ENCODE measurements at places on chromosomes 1 and 21.

- no peak for DNase-seq
These were observed 58.1 kb downstream of the PTPN14 start for GRCh38 chr1:214493126-214493796.

- no peak for DNase-seq
These were observed 1.2 kb upstream of the DHCR24 start for GRCh38 chr1:54888080-54888733.

GRCh38 chr1:203276916-203277545 is 28.3 kb upstream of the BTG2 start:
- DNase-seq: no peak

GRCh38 chr21:33078907-33079582 is 9.1 kb downstream of the OLIG1 start:
- no peak for DNase-seq

- DNase-seq: no peak
These were observed 4.7 kb downstream of the FOXO6 start for GRCh38 chr1:41365772-41366454.

DNA sequence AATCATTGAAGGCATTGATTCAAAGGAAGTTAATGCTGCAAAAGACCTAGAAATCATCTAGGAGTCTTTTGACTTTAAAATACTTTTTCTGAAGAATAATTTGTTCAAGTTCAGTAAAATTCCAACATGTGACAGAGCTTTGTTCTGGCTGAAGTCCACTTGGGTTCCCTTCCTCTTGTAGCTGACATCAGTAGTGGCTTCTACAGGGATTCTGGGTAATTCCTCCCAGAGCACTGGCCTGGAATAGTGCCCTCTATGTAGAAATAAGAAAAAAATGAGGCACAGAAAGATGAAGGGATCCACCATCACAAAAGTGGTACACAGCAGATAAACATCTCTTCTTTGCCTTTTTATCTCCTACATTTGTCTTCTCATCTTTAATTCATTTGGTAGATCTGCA is 548.1 kb downstream of the LTN1 start:
- no peak for DNase-seq

- no peak for DNase-seq
These were observed 39.6 kb upstream of the LBR start for GRCh38 chr1:225467193-225468020.

- DNase-seq: no peak
These were observed 111.2 kb upstream of the CTTNBP2NL start for GRCh38 chr1:112284796-112285195.

DNA sequence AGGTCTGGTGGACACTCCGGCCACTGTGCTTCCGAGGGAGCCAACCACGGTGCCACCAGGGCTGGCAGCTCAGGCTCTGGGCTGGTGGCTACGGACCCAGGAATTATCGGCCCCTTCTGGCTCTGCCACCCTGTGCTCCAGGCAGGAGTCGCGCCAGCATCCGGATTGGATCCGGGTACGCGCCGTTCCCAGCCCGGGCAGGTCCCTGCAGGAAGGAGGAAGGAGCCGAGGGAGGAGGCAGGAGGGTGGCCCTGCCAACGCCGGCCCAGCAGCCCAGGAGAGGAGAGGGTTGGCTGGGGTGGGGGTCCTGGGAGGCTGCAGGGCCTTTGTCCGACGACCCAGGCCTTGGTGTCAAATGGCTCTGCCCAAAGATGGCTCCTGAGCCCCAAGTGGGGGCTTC is 160.5 kb downstream of the CASZ1 start:
- no peak for DNase-seq
